ENCODE measurements at places on chromosomes 3 and 15. TPM values are rescaled to one million over a fixed set of nuclear protein-coding genes. Genes with fewer than 3 reads are reported as not detected.

Gene CIDEC
- not detected for total RNA-seq

GRCh38 chr3:81277853-81278252, 483.6 kb downstream of the GBE1 start:
- no peak overlapping the region for H3K4me3 ChIP-seq
- H3K4me1 ChIP-seq = peaks cover 26% of the 10 kb centered on the region
- no peaks in the 10 kb centered on the region for H3K27me3 ChIP-seq
- no peak overlapping the region for H3K27ac ChIP-seq
- H3K36me3 ChIP-seq = no peaks in the 10 kb centered on the region
- no peak for DNase-seq

DNA sequence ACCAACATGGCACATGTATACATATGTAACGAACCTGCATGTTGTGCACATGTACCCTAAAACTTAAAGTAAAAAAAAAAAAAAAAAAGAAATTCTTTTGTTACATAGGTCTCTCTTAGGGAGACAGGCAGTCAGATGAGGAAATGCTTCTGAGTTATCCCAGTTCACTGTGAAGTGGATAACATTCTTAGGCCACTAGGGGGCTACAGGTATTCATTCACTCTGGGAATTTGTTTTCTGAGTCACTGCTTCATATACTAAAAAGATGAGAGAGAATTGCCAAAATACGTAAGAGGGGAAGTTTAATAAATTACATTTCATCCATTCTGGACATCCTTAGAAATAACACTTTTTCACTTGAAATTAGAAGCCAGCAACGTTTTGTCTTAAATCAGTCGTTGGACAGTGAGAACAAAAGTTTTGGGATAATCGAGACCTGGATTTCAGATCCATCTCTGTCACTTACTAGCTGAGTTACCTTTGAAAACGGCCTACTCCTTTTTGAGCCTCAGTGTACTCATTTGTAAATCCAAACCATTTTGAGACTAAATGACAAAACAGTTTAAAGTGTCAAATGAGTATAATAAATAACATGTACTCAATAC, 738.4 kb upstream of the ALCAM start:
- no peaks in the 10 kb centered on the region for H3K27me3 ChIP-seq
- H3K4me3 ChIP-seq = no peak overlapping the region
- DNase-seq = no peak
- H3K36me3 ChIP-seq = peaks cover 30% of the 10 kb centered on the region
- no peaks in the 10 kb centered on the region for H3K4me1 ChIP-seq

Gene GPR171
- total RNA-seq = 0.17 TPM

Gene TGM5
- not detected for total RNA-seq

DNA sequence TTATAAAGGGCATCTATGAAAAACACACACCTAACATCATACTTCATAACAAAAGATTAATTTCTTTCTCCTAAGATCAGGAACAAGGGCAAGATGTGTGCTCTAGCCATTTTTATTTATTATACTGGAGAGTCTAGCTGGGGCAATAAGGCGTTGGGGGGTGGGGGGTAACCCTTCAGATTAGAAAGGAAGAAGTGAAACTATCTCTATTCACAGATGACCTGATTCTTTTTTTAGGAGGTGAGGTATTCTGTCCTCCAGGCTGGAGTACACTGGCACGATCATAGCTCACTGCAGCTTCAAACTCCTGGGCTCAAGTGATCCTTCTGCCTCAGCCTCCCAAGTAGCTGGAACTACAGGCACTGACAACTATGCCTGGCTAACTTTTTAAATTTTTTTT, 89.5 kb upstream of the MANF start:
- peaks cover 9% of the 10 kb centered on the region for H3K36me3 ChIP-seq
- H3K4me1 ChIP-seq = no peaks in the 10 kb centered on the region
- no peak for DNase-seq
- no peak overlapping the region for H3K4me3 ChIP-seq
- peaks cover 6% of the 10 kb centered on the region for H3K27me3 ChIP-seq

Gene ELL3
- 8.1 TPM for total RNA-seq

Gene IL20RB
- total RNA-seq = 2.3 TPM

Gene ALAS1
- 43.0 TPM for total RNA-seq

- H3K27ac ChIP-seq = no peak overlapping the region
- H3K27me3 ChIP-seq = peaks cover 35% of the 10 kb centered on the region
- no peak overlapping the region for H3K4me3 ChIP-seq
- H3K36me3 ChIP-seq = peaks cover 3% of the 10 kb centered on the region
- H3K4me1 ChIP-seq = peaks cover 13% of the 10 kb centered on the region
These were observed 6.5 kb downstream of the TAGLN3 start for GRCh38 chr3:112005091-112005672.

Gene GCSAM
- not detected for total RNA-seq
